Activated CD4-positive, alpha-beta T cell treated with anti-CD3 and anti-CD28 coated beads, Interleukin-2, amount 10 ng/mL, durations not matched to agents 7 days and 5 days (primary cell): ENCODE measurements at places on chromosomes 7 and 10.

DNA sequence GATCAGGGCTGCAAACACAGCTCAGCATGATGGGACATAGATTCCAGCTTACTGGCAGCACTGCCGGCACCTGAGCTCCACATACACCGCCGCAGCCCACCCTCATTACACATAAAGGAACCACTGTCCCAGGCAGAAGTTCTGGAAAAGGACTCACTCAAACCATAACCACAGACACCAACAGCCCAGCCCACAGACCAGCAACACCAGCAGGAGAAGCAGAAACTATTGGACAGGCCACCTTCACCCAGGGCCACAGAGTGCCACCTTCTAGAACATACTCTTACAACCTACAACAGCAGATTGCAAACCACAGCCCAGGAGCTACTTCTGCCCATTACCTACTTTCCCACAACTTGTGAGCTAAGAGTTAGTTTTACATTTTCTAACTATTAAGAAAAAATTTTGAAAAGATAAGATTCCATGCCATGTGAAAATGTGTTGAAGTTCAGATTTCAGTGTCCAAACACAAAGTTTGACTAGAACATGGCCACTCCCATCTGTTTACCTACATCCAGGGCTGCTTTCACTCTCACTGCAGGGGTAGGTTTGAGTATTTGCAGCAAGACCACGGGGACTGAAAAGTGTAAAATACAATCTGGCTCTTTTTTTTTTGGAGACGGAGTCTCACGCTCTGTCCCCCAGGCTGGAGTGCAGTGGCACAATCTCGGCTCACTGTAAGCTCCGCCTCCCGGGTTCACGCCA, 153.0 kb downstream of the TNS3 start:
- H3K36me3 ChIP-seq: no peaks in the 10 kb centered on the region
- no peak overlapping the region for H3K4me3 ChIP-seq
- DNase-seq: no peak
- H3K4me1 ChIP-seq: no peaks in the 10 kb centered on the region

GRCh38 chr10:65570143-65571010, 1355.5 kb upstream of the LRRTM3 start:
- no peak overlapping the region for H3K27ac ChIP-seq
- no peaks in the 10 kb centered on the region for H3K4me1 ChIP-seq
- no peak overlapping the region for H3K4me3 ChIP-seq
- no peaks in the 10 kb centered on the region for H3K27me3 ChIP-seq

GRCh38 chr7:55108401-55108800, 89.6 kb downstream of the EGFR start:
- no peak overlapping the region for H3K4me3 ChIP-seq
- H3K27me3 ChIP-seq: peaks cover 26% of the 10 kb centered on the region
- DNase-seq: no peak
- H3K27ac ChIP-seq: no peak overlapping the region

- H3K4me1 ChIP-seq: no peaks in the 10 kb centered on the region
- peaks cover 2% of the 10 kb centered on the region for H3K27me3 ChIP-seq
- no peak overlapping the region for H3K4me3 ChIP-seq
- no peaks in the 10 kb centered on the region for H3K36me3 ChIP-seq
- H3K27ac ChIP-seq: no peak overlapping the region
Observed at GRCh38 chr7:42639930-42640329, 271.9 kb downstream of the C7orf25 start.

DNA sequence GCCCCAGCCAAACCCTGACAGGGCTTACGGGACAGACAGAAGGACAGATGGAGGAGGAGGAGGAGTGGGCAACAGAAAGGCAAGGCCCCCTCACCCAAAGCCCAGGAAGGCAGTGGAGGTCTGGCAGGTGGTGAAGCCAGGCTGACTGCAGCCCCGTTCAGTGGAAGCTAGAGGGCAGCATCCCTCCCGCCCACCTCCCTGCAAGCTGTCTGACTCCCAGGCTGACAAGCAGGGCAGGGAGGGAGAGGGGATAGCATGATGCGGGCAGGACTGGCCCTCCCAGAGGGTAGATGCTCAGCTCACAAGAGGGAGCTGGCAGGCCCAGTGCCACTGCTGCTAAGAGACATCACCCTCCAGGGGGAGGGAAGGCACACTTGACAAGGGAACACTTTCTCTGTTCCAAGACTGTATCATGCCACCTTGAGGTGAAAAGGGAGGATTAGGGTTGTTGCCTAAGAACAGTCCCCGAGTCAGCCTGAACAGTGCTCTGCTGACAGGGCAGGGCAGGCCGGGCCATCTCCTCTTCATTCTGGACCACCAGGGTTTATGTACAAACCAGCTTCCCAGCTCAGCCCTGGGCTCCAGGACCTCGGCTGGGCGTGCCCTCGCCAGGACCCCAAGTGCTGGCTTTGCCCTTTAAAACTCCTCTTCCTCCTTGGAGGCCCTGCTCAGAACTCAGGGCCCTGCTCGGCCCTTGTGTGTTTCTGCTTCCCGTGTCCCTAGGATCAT, 61.8 kb downstream of the RASGEF1A start:
- peaks cover 9% of the 10 kb centered on the region for H3K4me1 ChIP-seq
- H3K4me3 ChIP-seq: no peak overlapping the region
- no peaks in the 10 kb centered on the region for H3K27me3 ChIP-seq
- H3K27ac ChIP-seq: no peak overlapping the region
- H3K36me3 ChIP-seq: no peaks in the 10 kb centered on the region
- peak; percentile 69 for DNase-seq

GRCh38 chr10:112986544-112987190, 36.6 kb downstream of the TCF7L2 start:
- DNase-seq: no peak
- H3K4me1 ChIP-seq: peaks cover 3% of the 10 kb centered on the region
- H3K27ac ChIP-seq: no peak overlapping the region
- peaks cover 69% of the 10 kb centered on the region for H3K27me3 ChIP-seq

GRCh38 chr10:55449981-55450380, 649.0 kb upstream of the PCDH15 start:
- H3K27ac ChIP-seq: no peak overlapping the region
- DNase-seq: no peak
- H3K36me3 ChIP-seq: no peaks in the 10 kb centered on the region

DNA sequence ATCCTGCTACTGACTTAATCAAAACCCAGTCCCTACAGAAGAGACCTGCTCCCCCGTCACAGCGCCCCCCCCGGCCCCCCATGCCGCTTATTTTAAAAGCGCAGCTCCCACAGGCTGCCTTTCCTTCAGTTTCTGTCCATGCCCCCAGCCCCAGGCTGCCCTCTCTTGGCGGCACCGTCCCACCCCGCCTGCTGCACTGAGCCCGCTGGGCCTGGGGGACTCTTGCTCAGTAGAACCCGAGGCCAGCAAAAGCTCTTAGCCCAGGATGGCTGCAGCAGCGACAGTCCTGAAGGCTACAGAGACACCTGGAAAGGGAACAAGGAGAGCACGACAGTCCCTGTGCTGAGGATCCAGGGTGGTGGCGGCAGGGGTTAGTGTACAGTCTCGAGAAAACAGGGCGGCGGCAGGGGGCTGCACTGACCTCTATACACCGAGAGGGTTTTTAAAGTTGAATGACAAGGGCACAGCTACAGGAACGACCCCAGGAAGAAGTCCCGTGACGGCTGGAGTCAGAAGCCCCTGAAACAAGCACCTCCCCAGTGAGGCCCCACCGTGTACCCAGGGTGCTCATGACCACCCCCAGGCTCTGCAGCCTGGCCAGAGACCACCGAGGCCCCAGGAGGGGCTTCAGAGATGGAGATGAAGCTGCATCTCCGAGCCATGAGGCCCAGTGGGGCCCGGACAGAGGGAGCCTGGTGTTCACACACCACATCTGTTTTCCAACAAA, 54.4 kb downstream of the ZRANB1 start:
- H3K27me3 ChIP-seq: no peaks in the 10 kb centered on the region
- no peak for DNase-seq
- H3K36me3 ChIP-seq: no peaks in the 10 kb centered on the region
- H3K27ac ChIP-seq: no peak overlapping the region

GRCh38 chr10:117261501-117261900, 20.6 kb downstream of the SLC18A2 start:
- peaks cover 15% of the 10 kb centered on the region for H3K27me3 ChIP-seq
- no peak overlapping the region for H3K27ac ChIP-seq
- H3K4me1 ChIP-seq: peaks cover 4% of the 10 kb centered on the region

DNA sequence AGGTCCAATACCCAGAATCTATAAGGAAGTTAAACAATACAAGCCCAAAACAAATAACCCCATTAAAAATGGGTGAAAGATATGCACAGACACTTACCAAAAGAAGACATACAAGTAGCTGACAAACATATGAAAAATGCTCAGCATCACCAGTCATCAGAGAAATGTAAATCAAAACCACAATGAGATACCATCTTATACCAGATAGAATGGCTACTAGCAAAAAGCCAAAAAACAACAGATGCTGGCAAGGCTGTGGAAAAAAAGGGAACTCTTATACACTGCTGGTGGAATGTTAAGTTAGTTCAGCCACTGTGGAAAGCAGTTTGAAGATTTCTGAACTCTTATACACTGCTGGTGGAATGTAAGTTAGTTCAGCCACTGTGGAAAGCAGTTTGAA, 331.1 kb downstream of the KIF20B start:
- H3K36me3 ChIP-seq: no peaks in the 10 kb centered on the region
- no peaks in the 10 kb centered on the region for H3K4me1 ChIP-seq

DNA sequence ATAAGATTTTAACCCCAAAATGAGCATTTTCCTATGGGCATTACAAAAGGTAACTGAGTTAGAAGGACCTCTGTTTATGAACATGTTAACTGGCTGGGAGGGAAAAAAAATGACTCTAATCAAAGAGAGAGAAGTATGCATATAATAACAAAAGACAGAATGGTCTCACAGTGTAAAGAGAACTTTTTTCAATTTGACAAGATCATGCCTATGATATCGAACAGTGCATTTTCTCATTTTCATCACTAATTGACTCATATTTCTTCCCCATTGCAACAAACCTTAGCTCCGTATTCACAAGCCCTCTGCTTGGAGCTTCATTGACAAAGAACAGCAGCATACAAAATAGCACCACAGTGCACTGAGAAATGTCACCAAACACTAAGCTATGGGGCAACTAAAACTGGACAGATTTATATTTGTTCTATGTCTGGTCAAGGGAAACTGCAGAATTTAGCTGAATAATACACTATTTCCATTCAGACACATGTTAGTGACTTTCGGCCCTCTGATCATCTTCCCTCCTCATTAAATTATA, 45.6 kb downstream of the SMURF1 start:
- H3K4me3 ChIP-seq: no peak overlapping the region
- H3K27ac ChIP-seq: no peak overlapping the region
- no peak for DNase-seq
- peaks cover 25% of the 10 kb centered on the region for H3K36me3 ChIP-seq
- H3K27me3 ChIP-seq: no peaks in the 10 kb centered on the region
- peaks cover 11% of the 10 kb centered on the region for H3K4me1 ChIP-seq

DNA sequence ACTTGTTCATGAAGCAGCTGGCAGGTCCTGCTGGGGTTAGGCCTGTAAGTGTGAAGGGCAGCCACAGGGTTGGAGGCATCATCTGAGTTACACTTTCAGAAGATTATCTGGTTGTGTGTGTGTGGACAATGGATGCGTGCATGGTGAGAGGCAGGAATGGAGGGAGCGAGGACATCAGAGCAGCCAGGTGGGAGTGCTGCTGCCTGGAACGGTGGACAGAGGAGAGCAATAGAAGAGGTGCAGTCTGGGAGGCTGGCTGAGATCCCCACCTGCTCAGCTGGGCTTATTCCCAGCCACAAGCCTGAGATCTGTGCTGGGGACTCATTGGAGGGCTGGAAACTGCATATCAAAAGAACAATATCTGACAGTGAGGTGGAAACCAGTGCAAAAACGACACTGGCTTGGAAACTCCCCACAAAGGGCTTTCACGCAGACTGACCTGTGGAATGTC, 17.9 kb downstream of the ZNF488 start:
- no peak for DNase-seq
- H3K27ac ChIP-seq: no peak overlapping the region
- no peaks in the 10 kb centered on the region for H3K27me3 ChIP-seq
- H3K36me3 ChIP-seq: no peaks in the 10 kb centered on the region

- H3K27ac ChIP-seq: no peak overlapping the region
- no peaks in the 10 kb centered on the region for H3K4me1 ChIP-seq
- DNase-seq: no peak
- peaks cover 18% of the 10 kb centered on the region for H3K36me3 ChIP-seq
- no peaks in the 10 kb centered on the region for H3K27me3 ChIP-seq
- no peak overlapping the region for H3K4me3 ChIP-seq
Observed at GRCh38 chr7:140689199-140690152, 7.0 kb upstream of the NDUFB2 start.

DNA sequence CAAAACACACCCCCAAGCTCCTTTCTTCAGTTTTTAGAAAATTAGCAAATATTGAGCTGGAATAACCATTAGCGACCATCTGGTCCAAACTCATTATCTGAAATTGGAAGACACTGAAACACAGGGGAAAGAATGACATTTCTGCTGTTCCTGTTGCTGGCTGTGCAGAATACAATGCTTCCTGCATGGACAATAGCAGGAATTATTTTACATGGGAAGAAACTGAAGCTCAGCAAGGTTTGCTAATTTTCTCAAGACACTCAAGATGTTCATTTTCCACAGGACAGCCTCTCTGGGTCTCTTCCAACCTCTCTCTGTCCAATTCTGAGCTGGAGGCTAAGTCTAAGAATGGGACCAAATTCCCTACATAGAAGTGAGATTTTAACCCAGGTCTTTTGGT, 81.9 kb upstream of the TNS3 start:
- DNase-seq: no peak
- H3K27ac ChIP-seq: no peak overlapping the region
- no peaks in the 10 kb centered on the region for H3K27me3 ChIP-seq

GRCh38 chr7:28658381-28658780, 246.1 kb downstream of the CREB5 start:
- peaks cover 10% of the 10 kb centered on the region for H3K27me3 ChIP-seq
- no peak overlapping the region for H3K27ac ChIP-seq
- H3K36me3 ChIP-seq: peaks cover 3% of the 10 kb centered on the region
- no peak overlapping the region for H3K4me3 ChIP-seq

DNA sequence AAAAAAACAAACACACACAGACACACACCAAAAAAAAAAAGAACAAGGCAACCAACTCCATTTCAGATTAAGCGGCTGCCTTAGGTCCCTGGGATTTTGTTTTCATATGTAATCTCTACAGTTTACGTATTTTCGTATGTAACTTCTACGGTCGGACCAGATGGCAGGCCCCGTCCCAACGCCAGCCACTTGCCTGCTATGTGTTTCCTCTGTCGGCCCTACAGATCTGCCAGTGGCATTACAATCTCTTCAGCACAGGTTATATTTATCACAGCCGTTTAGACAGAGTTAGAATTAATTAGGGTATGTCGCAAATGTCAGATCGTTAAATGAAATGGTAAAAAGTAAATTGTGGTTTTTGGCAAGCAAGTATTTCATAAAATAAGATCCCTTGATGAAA, 99.3 kb downstream of the DNAJB6 start:
- peaks cover 27% of the 10 kb centered on the region for H3K4me1 ChIP-seq
- H3K27me3 ChIP-seq: peaks cover 15% of the 10 kb centered on the region
- H3K4me3 ChIP-seq: no peak overlapping the region
- no peak for DNase-seq
